NCI-H774 (cell line): ENCODE measurements at places on chromosomes 4 and X.
A peak's percentile ranks its signal among the peaks of the same experiment; 100 is the strongest.

DNA sequence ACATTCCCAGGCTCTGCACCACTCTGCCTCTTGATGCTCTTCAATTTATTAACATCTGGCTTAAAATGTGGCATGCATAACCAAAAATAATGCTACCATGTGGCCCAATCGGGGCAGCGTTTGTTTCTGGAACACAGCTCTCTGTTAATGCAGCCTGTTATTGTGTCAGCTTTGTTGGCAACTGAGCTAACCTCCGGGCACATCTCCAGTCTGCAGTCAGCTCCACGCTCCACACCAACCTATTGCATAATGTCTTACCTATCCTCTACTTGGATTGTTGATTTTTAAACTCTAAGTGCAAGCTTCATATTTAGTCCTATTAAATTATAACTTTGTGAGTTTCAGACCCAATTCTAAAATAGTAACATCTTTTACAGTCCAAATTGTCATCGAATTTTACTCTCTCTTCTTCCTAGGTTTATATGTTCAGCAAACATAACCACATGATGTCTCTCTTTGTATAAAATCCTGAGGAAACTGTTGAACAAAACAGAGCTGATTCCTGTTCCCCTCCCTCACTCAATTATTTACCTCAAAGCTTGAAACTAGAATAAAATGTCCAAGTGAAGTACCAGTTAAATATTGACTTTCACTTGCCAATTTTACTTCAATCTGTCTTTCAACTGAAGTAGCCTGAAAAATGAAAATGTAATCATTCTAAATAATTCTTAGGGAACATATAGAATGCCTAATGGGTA, 92.2 kb upstream of the RAPGEF2 start:
- peak; percentile 69 for DNase-seq

DNA sequence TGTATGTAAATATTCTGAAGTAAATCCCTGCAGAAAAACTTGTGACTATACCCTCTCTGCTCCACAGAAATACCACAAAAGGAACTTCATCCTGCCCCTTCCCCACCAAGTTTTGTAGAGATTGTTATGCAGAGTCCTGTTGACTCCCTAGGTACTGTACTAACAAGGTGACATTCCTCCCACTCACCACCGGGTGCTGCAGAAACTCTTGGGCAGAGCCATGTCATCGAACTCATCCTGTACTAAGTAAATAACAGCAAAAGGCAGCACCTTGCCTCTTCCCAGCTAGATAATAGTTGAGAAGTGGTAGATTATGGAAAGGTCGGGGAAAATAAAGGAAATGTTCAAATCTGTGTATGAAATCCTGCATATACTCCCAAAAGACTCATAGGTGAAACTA, 233.3 kb downstream of the STPG2 start:
- DNase-seq, result no peak

DNA sequence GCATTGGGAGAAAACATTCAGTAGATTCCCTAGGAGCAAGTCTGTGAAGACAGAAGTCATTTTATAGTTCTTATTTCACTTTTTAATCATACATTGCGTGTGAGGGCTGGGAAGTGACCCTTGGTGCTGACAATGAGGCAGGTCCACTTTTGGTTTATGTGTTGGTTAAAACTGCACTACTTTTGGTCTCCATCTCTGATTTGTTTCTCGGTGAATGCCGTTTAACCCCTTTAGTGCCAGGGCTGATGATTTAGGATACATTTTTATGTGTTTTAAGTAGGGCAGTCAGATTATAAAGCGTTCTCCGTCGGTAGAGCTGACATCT, 110.4 kb downstream of the AFF1 start:
- no peak for DNase-seq

- DNase-seq, result no peak
These were observed 261.1 kb upstream of the PLCXD1 start for GRCh38 chrX:19912-20571.
